Endothelial cell (in vitro differentiated cells): ENCODE measurements at places on chromosomes 16 and 17. TPM values are rescaled to one million over a fixed set of nuclear protein-coding genes. Genes with fewer than 3 reads are reported as not detected.

GRCh38 chr17:5838661-5839300, 231.4 kb upstream of the WSCD1 start:
- DNase-seq, result peak; percentile 24
- peak overlapping the region; percentile 68 for H3K27ac ChIP-seq
- peaks cover 7% of the 10 kb centered on the region for H3K4me1 ChIP-seq
- H3K27me3 ChIP-seq, result no peaks in the 10 kb centered on the region
- no peak overlapping the region for H3K4me3 ChIP-seq
- H3K36me3 ChIP-seq, result no peaks in the 10 kb centered on the region

DNA sequence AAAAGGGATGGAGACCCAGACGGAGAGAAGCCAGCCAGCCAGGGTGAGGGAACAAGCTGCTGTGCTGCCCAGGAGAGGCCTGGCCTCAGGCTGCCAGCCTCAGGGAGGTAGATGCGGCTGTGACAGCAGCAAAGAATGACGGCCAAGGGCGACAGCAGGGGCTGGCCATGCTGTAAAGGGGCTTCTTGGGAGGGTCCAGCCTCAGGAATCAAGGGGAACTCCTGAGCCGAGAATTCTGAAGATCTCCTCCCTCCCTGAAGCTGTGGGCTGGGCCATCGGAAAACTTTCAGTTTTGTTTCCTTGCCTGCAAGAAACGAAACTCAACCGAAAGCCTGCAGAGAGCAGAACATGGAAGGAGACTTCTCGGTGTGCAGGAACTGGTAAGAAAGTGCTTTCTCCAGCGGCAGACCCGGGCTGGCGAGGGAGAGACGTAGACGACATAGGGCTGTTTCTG, at the start of gene XAF1:
TSS of gene XAF1 (plus strand) at position 316 of the 454 bp plus-strand sequence. CDS start at position 349, 33 bp downstream.
- H3K4me3 ChIP-seq, result peak within 1 kb of the TSS; percentile 11
- H3K27me3 ChIP-seq, result peaks cover 7% of the 10 kb centered on the region
- no peak for DNase-seq

Gene GSE1
- total RNA-seq, result 23.9 TPM

DNA sequence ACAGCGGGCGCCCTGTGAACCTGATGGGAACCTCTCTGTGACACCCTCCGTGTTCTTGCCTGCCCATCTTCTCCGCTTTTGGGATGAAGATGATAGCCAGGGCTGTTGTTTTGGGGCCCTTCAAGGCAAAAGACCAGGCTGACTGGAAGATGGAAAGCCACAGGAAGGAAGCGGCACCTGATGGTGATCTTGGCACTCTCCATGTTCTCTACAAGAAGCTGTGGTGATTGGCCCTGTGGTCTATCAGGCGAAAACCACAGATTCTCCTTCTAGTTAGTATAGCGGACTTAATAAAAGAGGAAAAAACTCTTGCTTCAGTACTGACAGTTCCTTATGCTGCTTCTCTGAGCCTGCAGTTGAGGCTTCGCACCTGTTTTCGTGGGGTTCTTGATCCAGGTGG, 10.5 kb downstream of the CDK5RAP3 start:
- H3K36me3 ChIP-seq, result peaks cover 37% of the 10 kb centered on the region
- no peak for DNase-seq
- peaks cover 2% of the 10 kb centered on the region for H3K4me1 ChIP-seq
- H3K27me3 ChIP-seq, result peaks cover 8% of the 10 kb centered on the region
- H3K4me3 ChIP-seq, result no peak overlapping the region

- no peaks in the 10 kb centered on the region for H3K36me3 ChIP-seq
- H3K27me3 ChIP-seq, result peaks cover 8% of the 10 kb centered on the region
- peak overlapping the region; percentile 93 for H3K27ac ChIP-seq
Observed at GRCh38 chr17:68456339-68457167, 743 bp downstream of the WIPI1 start.

GRCh38 chr17:2959371-2960130, 103.9 kb downstream of the OR1D5 start:
- no peaks in the 10 kb centered on the region for H3K36me3 ChIP-seq
- peaks cover 10% of the 10 kb centered on the region for H3K4me1 ChIP-seq
- H3K4me3 ChIP-seq, result no peak overlapping the region
- H3K27me3 ChIP-seq, result peaks cover 6% of the 10 kb centered on the region

GRCh38 chr16:78331731-78332130, 232.3 kb downstream of the WWOX start:
- H3K27me3 ChIP-seq, result no peaks in the 10 kb centered on the region
- H3K4me3 ChIP-seq, result no peak overlapping the region
- DNase-seq, result no peak
- no peaks in the 10 kb centered on the region for H3K36me3 ChIP-seq

GRCh38 chr16:6407596-6407995, 925.0 kb upstream of the RBFOX1 start:
- H3K27me3 ChIP-seq, result no peaks in the 10 kb centered on the region
- H3K4me1 ChIP-seq, result no peaks in the 10 kb centered on the region
- DNase-seq, result no peak
- H3K27ac ChIP-seq, result no peak overlapping the region
- H3K4me3 ChIP-seq, result no peak overlapping the region

Gene TCAP
- total RNA-seq, result 1.2 TPM

- no peak overlapping the region for H3K27ac ChIP-seq
- H3K27me3 ChIP-seq, result peaks cover 4% of the 10 kb centered on the region
- no peak overlapping the region for H3K4me3 ChIP-seq
- H3K4me1 ChIP-seq, result peaks cover 5% of the 10 kb centered on the region
- no peaks in the 10 kb centered on the region for H3K36me3 ChIP-seq
Observed at GRCh38 chr17:74584292-74585060, 7.6 kb downstream of the CD300LD start.

DNA sequence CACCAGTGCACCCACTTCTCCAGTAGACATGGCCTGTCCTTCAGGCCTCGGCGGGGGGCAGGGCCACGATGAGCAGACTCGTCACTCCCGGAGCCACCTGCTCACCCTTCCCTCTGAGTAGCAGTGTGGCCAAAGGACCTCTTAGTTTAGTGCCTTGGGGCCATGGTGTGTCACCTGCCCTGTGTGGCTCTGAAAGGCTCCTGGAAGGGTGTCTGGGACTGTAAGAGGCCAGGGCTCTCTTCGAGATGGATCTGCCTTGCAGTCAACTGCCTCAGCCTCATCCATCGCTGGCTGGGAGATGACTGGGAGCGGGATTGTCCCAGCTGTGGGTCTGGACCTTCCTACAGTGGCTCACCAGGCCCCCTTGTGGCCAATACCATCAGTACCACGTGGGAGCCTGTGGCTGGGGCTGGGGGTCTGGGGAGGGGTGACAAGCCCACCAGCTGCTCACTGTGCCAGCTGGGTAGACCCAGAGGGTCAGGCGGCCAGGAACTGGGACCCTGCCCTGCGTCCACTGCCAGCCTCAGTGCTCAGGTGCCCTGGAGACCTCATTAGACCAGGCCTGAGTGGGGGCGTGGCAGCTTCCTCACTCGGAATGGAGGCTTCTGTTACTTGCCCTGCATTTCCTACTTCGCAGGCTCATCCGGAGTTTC, 133.4 kb downstream of the OR1D5 start:
- peak; percentile 75 for DNase-seq
- no peak overlapping the region for H3K27ac ChIP-seq
- peaks cover 16% of the 10 kb centered on the region for H3K4me1 ChIP-seq
- H3K4me3 ChIP-seq, result no peak overlapping the region

DNA sequence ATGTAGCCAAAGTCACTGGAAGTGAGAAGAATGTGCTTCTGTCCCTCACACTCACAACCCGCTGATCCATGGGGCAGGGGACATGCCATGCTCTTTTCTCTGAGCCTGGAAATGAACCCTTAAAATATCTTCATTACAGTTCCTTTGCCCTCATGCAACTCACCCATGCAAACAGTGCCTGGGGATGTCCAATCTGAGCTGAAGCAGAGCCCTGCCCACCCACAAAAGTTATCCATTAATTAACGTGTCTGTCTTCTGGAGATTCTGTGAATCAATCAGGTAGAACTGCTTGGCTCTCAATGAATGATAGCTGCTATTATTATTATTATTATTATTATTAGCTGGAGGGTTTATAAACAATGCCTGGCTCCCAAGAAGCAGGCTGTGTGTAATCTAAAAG, 133.7 kb downstream of the USP31 start:
- no peaks in the 10 kb centered on the region for H3K27me3 ChIP-seq
- no peak for DNase-seq
- no peak overlapping the region for H3K4me3 ChIP-seq
- H3K36me3 ChIP-seq, result no peaks in the 10 kb centered on the region

DNA sequence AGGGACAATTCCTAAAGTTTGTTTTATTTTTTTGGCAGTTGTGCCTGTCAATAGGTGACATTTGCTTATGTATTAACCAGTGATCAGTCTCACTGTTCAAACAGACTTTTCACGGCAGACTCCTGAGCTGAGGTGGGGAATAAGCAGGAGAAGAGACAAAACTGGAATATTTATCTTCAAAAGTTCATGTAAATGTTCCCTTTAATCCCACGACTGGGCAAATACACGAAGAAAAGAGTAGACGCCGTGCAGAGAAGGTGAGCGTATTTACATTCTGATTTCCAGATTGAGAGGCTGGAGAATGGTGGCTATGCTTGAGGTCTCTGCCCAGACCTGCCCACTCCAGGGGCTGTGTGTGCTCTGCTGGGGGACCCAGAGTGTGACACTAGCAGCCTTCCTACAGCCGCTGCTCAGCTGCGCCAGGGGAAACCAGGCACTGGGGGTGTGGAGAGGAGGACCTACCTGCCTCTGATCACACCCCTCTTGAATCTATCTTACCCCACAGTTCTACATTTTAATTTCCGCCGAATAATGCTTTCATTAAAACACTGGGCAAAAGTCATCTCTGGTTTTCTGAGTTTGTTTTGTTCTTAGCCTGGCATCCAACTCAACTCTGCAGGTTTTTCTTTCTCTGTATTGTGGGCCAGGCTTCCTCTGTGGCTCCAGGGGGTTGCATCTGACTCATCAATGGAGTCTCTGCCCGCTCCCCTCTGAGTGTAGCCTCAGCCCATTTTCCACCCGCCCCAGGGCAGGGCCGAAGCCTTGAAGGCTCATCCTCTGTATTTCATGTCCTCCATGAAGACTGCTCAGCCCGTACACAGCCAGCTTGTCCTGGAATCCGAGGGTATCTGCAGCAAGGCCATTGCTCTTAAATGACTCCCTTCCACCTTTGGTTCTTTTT, 237.1 kb downstream of the NTN1 start:
- DNase-seq, result no peak
- H3K4me1 ChIP-seq, result peaks cover 23% of the 10 kb centered on the region
- H3K27me3 ChIP-seq, result peaks cover 2% of the 10 kb centered on the region

- H3K4me3 ChIP-seq, result no peak overlapping the region
- peaks cover 16% of the 10 kb centered on the region for H3K4me1 ChIP-seq
- H3K27ac ChIP-seq, result no peak overlapping the region
Observed at GRCh38 chr16:54632322-54633220, 298.1 kb upstream of the IRX5 start.

DNA sequence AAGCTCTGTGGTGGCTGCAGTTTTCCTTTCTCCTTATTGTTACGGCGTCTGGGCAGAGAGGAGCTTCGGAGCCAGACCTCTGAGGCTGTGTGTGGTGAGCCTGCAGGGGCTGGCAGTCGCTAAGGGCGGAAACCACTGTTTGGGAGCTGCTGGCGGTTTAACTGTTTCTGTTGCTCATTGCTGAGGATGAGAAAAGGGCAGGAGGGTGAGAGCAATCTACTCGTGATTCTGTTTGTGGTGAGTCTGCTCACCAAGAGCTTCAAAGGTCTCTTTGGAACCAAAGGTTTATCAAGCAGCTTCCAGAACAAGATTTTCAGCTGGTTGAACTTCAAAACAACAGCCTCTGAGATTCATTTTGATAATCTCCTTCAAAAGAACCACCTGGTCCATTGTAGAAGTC, 143.9 kb downstream of the ANKFN1 start:
- no peak overlapping the region for H3K27ac ChIP-seq
- H3K36me3 ChIP-seq, result no peaks in the 10 kb centered on the region
- DNase-seq, result no peak
- no peaks in the 10 kb centered on the region for H3K27me3 ChIP-seq
- no peak overlapping the region for H3K4me3 ChIP-seq
- H3K4me1 ChIP-seq, result no peaks in the 10 kb centered on the region

DNA sequence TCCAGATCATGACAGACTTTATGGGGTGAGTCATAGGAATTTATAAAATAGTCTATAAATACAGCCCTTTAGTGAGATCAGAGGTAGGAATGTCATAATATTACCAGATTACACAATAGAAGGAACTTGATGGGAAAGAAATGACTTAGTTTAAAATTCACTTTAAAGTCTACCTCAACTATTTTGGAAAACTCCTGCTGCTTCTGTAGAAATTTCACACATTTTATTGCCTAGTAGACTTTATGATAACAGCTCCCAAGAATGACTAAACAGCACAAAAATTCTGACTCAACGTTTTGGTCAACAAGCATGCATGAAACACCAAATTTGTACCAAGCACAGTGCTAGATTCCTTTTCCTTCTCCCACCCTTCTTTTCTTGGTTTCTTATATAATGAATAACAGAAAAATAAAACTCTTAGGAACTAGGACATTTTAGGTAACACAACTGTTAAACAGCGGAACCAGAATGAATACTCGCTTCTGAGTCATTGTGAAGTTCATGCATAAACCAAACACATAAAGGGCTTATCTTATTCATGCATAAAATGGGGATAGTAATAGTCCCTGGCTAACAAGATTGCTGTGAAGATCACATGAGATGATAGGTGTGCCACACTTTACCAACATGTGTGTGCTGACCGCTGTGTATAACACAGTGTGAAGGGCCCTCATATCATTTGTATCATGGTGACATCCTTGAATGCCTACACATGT, 243.9 kb downstream of the CDH8 start:
- no peaks in the 10 kb centered on the region for H3K4me1 ChIP-seq
- H3K27ac ChIP-seq, result no peak overlapping the region
- no peak for DNase-seq
- H3K27me3 ChIP-seq, result no peaks in the 10 kb centered on the region

DNA sequence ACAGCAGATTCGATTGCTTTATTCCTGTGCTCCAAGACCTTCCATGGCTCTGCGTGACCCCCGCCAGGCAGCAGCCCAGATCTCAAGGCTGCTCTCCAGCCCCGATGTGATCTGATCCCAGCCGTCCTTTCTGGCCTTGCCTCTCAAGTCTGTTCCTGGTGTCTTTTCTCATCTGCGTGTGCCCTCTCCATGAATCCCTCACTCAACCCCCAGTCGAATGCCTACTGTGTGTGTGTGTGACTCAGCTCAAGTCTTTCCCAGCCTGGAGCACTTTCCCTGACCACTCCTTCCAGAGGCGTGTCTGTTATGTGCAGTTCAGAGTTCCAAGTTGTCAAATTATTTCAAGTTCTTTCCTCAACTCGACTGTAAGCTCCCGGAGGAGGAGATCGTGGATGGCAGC, 64.0 kb downstream of the MRM1 start:
- DNase-seq, result no peak
- peaks cover 1% of the 10 kb centered on the region for H3K4me1 ChIP-seq
- H3K36me3 ChIP-seq, result no peaks in the 10 kb centered on the region

Gene IFI35
- 4.2 TPM for total RNA-seq

Gene KRT40
- total RNA-seq, result not detected

- H3K27me3 ChIP-seq, result no peaks in the 10 kb centered on the region
- H3K4me1 ChIP-seq, result peaks cover 17% of the 10 kb centered on the region
- H3K36me3 ChIP-seq, result no peaks in the 10 kb centered on the region
Observed at GRCh38 chr17:45345246-45345553, 28.4 kb upstream of the MAP3K14 start.

Gene CMTM2
- total RNA-seq, result 2.1 TPM

DNA sequence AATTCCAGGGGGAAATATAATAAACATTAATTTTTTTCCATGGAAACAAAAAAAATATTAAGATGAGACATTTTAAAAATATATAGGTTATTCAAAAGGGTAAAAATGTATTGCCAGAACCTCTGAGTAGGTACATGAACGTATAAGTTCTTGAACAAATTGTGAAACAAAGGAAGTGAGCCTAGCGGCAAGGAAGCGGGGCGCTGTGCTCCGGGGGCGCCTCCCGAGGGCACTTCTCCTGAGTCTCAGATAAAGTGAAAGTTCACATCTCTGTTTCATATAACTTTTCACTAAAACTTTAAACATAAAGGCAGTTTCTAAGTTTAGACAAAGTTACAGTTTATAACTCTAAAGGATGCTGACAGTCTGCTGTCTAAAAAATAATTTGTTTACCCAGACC, 52.3 kb downstream of the TNRC6C start:
- H3K4me3 ChIP-seq, result no peak overlapping the region
- no peaks in the 10 kb centered on the region for H3K36me3 ChIP-seq
- H3K4me1 ChIP-seq, result no peaks in the 10 kb centered on the region
- H3K27ac ChIP-seq, result no peak overlapping the region
- H3K27me3 ChIP-seq, result peaks cover 3% of the 10 kb centered on the region
- no peak for DNase-seq
